ENCODE measurements at places on chromosomes 3 and 15.

- DNase-seq: no peak
These were observed 79.2 kb downstream of the SRGAP3 start for GRCh38 chr3:9169956-9170850.

- DNase-seq: peak; percentile 23
These were observed 25.4 kb upstream of the SLC25A26 start for GRCh38 chr3:66195347-66195783.

DNA sequence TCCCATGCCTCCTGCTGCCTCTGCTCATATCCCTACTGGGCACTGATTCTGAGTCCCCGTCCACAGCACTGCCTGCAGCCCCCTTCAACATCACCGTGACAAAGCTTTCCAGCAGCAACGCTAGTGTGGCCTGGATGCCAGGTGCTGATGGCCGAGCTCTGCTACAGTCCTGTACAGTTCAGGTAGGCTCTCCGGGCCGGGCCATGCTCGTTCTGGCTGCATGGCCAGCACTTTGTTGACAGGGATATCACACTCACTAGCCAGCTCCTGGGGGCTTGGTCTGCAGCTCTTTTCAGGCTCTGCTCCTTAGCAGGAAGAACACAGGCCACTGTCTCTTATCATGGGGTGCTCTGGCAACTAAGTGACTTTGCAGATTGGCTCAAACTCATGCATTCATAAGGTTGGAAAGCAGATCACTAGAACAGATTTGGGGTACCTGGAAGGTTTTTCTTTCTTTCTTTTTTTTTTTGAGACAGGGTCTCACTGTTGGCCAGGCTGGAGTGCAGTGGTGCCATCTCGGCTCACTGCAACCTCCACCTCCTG is 6.0 kb downstream of the TYRO3 start:
- DNase-seq: no peak

GRCh38 chr15:33443708-33444107 is 132.9 kb downstream of the RYR3 start:
- DNase-seq: no peak

GRCh38 chr15:59349680-59350420 is 22.8 kb downstream of the MYO1E start:
- peak; percentile 24 for DNase-seq

GRCh38 chr3:127761441-127761801 is 60.9 kb downstream of the MGLL start:
- no peak for DNase-seq

DNA sequence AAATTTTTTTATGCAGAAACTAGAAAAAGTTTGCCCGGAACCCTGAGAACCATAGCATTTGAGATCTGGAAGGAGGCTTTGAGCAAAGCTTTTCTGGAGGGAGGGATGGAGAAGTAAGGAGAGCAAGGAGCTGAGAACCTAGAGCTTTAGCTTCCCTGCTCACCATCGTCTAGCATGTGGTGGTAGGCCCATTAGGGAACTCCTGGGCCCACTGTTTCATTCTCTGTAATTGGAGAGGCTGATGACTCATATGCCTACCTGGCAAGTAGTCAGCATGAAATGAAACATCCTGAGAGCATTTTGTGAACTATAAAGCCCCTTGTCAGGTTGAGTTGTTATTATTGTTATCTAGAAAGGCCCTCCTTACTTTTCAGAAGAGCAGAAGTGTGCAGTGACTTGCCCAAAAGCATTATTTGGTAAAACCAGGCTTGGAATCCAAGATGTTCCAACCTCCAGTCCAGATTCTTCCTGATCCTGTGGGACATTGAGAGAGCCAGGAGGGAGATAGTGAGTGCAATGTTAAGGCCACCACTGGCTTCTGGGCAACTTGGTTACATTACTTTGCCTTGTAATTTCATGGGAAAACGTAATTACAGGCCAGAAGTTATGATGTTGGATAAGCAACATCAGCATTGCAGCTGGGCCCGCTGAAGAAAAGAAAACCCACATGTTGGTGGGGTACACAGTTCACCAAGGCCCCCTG is 104.5 kb upstream of the BFSP2 start:
- DNase-seq: no peak

- no peak for DNase-seq
These were observed 1.2 kb downstream of the SETD2 start for GRCh38 chr3:47162697-47163168.

- no peak for DNase-seq
These were observed 1.1 kb downstream of the MTFMT start for GRCh38 chr15:65028338-65028737.

DNA sequence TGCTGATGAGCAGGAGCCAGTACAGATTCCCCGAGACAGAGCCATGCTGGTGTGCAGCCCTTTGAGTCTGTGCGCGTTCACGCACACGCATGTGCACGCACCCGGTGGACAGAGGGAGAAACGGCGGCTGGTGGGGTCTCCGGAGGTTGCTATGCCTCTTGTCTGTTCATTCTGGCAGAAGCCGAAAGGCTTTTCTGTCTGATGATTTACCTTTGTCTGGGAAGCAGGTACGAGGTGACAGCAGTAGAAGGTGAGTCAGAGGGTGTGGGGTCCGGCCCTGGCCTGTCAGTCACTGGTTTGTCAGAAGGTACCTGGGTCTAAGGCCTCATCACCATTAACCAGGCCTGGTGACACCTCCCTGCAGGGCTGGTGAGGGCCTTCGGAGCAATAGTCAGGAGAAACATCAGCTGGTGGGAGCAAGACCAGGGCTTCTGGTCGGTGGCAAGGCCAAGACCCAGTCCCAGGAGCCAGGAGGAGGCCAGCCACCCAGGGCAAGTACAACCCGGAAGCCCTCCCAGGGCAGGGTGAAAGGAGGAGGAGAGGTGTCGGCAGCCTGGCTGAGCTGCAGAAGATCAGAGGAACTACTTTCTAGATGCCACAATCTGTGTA is 7.5 kb downstream of the PCSK6 start:
- no peak for DNase-seq

DNA sequence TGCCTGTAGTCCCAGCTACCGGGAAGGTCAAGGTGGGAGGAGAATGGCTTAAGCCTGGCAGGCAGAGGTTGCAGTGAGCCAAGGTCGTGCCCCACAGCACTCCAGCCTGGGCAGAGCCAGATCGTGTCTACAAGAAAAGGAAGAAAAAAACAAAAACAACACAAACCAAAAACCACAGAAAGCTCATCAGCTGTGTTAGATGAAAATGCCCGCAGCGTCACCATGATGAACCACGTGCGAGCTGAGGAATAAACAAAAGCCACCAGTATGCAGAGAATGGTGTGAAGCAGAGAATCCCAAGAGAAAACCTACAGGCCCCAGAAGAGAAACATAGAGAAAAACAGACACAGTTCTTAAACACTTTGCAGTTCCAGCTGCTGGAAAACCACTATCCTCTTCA is 19.7 kb upstream of the TM4SF19 start:
- no peak for DNase-seq

GRCh38 chr3:134274571-134274970 is 23.9 kb upstream of the RYK start:
- no peak for DNase-seq

DNA sequence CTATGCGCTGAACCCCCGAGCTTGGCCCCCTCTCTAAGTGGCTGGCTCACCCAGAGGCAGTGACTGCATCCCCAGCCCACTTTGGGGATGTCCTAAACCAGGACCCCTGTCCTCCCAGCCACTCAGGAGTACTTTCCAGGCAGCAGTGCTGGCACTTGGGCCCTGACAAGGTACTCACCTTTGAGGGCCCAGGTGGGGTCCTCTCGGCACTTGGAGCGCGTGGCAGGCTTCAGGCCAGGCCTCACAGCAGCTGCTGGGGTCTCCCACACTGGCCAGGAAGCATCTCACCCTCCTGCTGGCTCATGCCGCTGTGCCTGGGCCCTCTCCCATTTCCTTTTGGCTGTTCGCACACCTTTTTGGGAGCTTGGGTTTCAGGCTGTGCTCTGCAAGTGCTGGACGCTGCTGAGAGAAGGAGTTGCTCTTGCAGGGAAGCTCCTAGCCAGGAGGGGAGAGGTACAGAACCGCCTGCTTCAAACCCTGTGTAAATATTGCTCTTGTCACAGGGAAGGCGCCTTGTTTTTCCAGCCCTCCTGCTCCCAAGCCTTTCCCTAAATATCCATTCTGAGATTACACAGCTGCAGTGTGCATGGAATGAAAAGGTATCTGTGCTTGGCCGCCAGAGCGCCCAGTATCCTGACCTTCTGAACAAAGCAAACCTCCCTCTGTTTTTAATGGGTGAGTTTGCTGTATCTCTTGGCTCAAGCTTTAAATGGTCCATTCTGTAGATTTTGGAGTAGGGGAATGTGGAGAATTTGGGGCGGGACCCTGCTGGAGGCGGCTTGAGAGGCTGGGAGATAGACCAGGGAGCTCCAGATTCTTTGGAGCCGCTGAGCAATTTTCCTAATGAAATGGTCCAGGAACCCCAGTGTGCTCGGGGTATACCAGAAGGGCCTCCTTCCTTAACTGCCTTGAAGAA is 45.6 kb downstream of the DNASE1L3 start:
- DNase-seq: no peak

- DNase-seq: no peak
These were observed 140.8 kb downstream of the UNC13C start for GRCh38 chr15:54119051-54119450.

- DNase-seq: no peak
These were observed 41.3 kb upstream of the TNFSF10 start for GRCh38 chr3:172564499-172564898.

GRCh38 chr3:33991673-33992072 is 193.2 kb downstream of the PDCD6IP start:
- no peak for DNase-seq

GRCh38 chr3:38579551-38580449 is 69.7 kb downstream of the SCN5A start:
- no peak for DNase-seq

DNA sequence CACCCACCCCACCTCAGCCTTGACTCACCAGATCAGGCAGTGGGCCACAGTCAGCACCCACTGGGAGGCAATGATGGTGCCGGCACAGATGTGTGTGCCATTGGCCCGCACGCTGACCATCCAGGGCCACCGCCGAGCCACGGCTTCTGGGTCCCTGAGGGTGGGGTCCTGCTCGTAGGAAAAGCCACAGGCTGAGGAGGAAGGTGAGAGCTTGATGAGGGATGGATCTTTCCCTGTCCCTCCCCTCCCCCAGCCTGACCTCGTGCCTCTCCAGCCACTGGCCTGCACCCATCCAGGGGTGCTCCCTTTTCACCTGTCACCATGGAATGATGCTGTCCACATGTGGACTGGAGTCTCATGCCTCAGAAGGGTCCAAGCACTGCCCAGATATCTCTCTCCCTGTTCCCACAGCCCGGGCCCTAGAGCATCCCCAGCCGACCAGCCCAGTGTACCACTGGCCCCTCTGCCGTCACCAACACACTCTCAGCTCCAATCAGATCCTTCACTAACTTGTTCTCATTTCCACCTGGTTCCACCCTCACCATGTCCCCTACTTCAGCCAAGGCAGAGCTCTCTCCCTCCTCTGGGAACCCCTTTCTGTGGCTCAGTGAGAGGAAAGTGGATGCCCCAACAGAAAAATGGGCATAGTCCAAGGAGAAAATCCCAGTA is 2.0 kb downstream of the PRSS50 start:
- no peak for DNase-seq

DNA sequence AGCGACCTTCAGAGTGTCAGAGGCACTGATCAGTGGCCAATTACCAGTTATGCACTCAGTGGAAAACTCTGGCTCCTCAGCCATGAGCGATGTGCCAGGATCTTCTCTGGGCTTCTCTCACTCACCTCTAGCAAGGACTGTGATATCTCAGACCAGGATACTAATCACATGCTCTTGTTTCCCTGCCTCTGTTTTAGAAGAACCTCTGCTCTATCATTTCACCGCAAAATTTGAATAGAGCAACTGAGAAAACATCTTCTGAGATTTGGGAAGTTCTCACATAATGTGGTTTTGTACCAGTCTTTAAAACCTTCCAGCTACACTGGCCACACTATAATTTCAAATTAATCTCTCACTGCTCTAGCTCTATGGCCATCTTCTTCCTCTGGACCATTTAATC is 325.8 kb upstream of the FRG2C start:
- no peak for DNase-seq

DNA sequence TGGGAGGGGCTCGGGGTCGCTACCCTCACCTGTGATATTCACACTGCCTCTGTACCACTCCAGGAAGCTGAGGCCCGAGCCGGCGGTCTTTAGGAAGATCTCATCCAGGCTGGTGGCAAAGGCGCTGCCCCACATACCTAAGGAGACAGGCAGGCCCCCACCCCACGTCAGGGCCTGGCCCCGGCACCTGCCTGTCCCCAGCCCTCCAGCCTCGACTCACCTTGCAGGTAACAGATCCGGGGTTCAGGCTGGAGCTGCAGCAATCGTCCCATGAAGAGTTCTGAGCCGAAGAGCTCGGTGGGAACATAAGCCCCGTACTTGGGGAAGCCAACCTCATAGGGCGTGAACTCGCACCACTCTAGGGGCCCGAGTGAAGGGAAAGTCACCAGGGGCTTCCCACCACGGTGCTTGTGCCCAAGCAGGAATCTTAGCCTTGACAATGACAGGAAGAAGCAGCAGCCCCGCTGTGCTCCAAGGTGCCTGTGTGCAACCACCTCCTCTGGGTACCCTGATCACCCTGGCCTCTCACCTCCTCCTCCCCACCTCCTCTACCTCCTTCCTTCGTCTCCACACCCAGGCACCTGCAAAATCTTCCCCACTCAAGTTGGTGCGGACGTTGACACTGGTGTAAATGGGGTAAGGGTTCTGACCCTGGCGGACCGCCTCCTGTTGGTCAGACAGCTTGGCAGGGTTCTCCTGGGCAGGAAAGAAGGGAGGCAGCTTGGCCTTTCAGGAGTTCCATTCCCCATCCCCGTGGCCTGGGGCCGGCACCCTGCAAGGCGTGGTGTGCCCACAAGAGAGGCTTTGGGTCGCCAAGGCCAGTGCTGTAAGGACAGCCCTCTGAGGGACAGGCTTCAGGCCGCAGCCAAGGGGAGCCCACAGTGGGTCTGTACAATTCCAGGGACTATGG is 10.6 kb downstream of the PLA2G4F start:
- DNase-seq: no peak

GRCh38 chr3:16849795-16850194 is 35.0 kb upstream of the PLCL2 start:
- no peak for DNase-seq

- DNase-seq: no peak
These were observed 10.0 kb downstream of the RPL32 start for GRCh38 chr3:12831301-12831866.

GRCh38 chr3:71497367-71497897 is 86.1 kb downstream of the FOXP1 start:
- no peak for DNase-seq

GRCh38 chr3:169147238-169148008 is 516.1 kb downstream of the MECOM start:
- peak; percentile 4 for DNase-seq
